RWPE1 (cell line): ENCODE measurements at places on chromosomes 1 and 21.

- DNase-seq, result peak; percentile 52
These were observed 519 bp downstream of the FNBP1L start for GRCh38 chr1:93448292-93448982.

- no peak for DNase-seq
These were observed 10.4 kb upstream of the TMEM240 start for GRCh38 chr1:1550591-1551432.

DNA sequence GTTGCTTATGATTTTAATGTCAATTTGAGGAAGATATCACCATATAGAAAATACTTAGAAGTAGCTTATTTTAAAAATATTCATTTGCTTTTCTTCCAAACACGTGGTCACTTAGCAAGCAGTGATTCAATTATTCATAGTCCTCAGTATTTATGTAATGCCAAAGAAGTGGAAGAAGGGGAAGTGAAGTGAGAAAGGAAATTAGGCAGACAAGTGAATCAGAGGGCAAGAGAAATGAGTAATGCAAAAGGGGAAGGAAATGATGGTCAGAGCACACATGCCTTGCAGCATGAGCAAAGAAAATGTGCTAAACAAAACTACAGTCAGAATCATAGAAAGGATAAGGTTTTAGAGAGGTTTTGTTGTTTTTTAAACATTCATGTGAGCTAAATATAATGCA lies 31.8 kb downstream of the SDCCAG8 start:
- DNase-seq, result peak; percentile 60

DNA sequence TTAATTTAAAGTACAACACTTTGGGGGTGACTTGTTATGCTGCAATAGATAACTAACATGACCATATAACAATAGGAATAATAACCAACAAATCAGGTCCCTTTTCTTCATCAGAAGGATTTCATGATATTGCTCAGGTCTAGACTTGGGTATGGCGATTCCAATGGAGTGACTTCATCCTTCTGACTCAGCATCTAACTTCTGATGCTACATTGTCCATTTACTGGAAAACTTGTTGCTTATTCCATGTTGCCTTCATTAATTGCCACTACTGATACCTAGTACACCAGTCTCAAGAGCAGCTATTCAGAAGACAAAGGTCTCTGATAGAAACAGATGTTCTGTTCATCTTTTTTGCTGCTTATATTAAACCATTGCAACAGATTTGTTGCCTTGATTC lies 324.3 kb downstream of the TGFB2 start:
- peak; percentile 8 for DNase-seq

GRCh38 chr1:82598812-82599211 lies 798.1 kb downstream of the ADGRL2 start:
- DNase-seq, result no peak

DNA sequence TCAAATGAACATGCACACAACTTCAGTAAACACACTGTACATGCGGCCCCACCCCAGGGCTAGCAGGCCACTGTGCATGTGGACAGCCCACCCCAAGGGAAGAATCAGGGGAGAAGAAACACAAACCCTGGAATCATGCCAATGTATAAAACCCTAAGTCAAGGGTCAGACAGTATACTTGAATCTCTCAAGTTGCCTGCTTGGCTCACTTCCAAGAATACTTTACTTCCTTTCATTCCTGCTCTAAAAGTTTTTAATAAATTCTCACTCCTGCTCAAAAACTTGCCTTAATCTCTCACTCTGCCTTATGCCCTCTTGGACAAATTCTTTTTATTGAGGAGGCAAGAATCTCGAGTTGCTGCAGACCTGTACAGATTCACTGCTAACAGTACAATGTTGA lies 231.2 kb upstream of the CACYBP start:
- DNase-seq, result no peak

GRCh38 chr1:235160383-235160956 lies 580 bp downstream of the RBM34 start:
- DNase-seq, result no peak

- no peak for DNase-seq
These were observed 33.2 kb downstream of the KCND3 start for GRCh38 chr1:111956155-111956771.

- no peak for DNase-seq
These were observed 44.2 kb downstream of the ARHGEF11 start for GRCh38 chr1:157001304-157001703.

DNA sequence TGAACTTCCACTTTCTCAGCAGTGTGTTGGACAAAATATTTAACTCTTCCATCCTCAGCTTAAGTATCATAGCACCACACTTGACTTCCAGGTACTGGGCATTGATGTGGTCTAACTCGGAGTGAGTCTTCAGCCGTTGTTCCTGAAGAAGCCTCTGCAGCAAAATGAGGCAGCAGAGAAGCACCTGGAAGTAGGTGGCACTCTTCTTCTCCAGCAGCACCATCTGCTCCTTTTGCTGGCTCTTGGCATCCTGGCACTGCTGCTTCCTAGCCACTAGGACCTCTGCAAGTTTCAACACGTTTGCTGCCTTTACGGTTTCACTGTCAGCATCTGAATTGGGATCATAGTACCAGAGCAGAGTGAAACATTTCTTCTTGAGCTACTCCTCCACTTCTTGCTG lies 162.5 kb upstream of the GORAB start:
- DNase-seq, result no peak
